Stomach (tissue), 19 donors: ENCODE measurements at places on chromosomes 4 and X. TPM values are rescaled to one million over a fixed set of nuclear protein-coding genes. Genes with fewer than 3 reads are reported as not detected.

HSD17B13 gene
- polyA plus RNA-seq: not detected

ZNF732 gene
- 0.15 TPM for polyA plus RNA-seq

ZRSR2 gene
- polyA plus RNA-seq: 26.4 TPM

CDKL5 gene
- 0.65 TPM for polyA plus RNA-seq

XG gene
- not detected for polyA plus RNA-seq

SUPT20HL1 gene
- polyA plus RNA-seq: not detected

SNCA gene
- polyA plus RNA-seq: 6.6 TPM

DIPK2B gene
- polyA plus RNA-seq: 1.1 TPM

MXD4 gene
- polyA plus RNA-seq: 49.4 TPM

MAP9 gene
- 12.5 TPM for polyA plus RNA-seq

POF1B gene
- polyA plus RNA-seq: 4.8 TPM

UGT2B7 gene
- polyA plus RNA-seq: 0.25 TPM

POU3F4 gene
- not detected for polyA plus RNA-seq

F8A1 gene
- 21.5 TPM for polyA plus RNA-seq

CT47A7 gene
- polyA plus RNA-seq: not detected

ABCD1 gene
- polyA plus RNA-seq: 3.7 TPM

TEX13C gene
- polyA plus RNA-seq: not detected

SAGE1 gene
- polyA plus RNA-seq: not detected

IGSF1 gene
- polyA plus RNA-seq: 0.15 TPM

CCKAR gene
- polyA plus RNA-seq: 6.7 TPM

TMPRSS11A gene
- 17.5 TPM for polyA plus RNA-seq

PSAPL1 gene
- 7.0 TPM for polyA plus RNA-seq

RPS6KA3 gene
- polyA plus RNA-seq: 5.2 TPM

RGS12 gene
- polyA plus RNA-seq: 35.2 TPM

REPS2 gene
- 11.3 TPM for polyA plus RNA-seq

TXK gene
- 0.37 TPM for polyA plus RNA-seq

RAP2C gene
- 11.1 TPM for polyA plus RNA-seq

SPIN2A gene
- polyA plus RNA-seq: 0.19 TPM

UGT2A1 gene
- not detected for polyA plus RNA-seq

ASB9 gene
- polyA plus RNA-seq: 3.4 TPM

GJB1 gene
- 6.6 TPM for polyA plus RNA-seq

SLC26A1 gene
- polyA plus RNA-seq: 0.68 TPM

CXorf49 gene
- not detected for polyA plus RNA-seq

NDST3 gene
- polyA plus RNA-seq: 0.13 TPM

PNMA6F gene
- not detected for polyA plus RNA-seq

BEX5 gene
- polyA plus RNA-seq: 8.5 TPM

GPR50 gene
- not detected for polyA plus RNA-seq

GABRB1 gene
- polyA plus RNA-seq: not detected

SORBS2 gene
- 31.2 TPM for polyA plus RNA-seq

SCML2 gene
- polyA plus RNA-seq: 1.6 TPM

NUP62CL gene
- polyA plus RNA-seq: 1.1 TPM

BRS3 gene
- not detected for polyA plus RNA-seq

DNAAF6 gene
- not detected for polyA plus RNA-seq

RNF150 gene
- 1.3 TPM for polyA plus RNA-seq

FAM3A gene
- polyA plus RNA-seq: 36.3 TPM

CFP gene
- 1.4 TPM for polyA plus RNA-seq

SMPX gene
- 2.2 TPM for polyA plus RNA-seq

TEX13B gene
- not detected for polyA plus RNA-seq

TRIM60 gene
- polyA plus RNA-seq: not detected

CLTRN gene
- polyA plus RNA-seq: 3.5 TPM

CXCL3 gene
- 18.5 TPM for polyA plus RNA-seq

FAM47A gene
- polyA plus RNA-seq: not detected

P2RY4 gene
- polyA plus RNA-seq: not detected
